ENCODE measurements at places on chromosomes 16 and 17.
A peak's percentile ranks its signal among the peaks of the same experiment; 100 is the strongest.

- no peak overlapping the region for H3K27ac ChIP-seq
- DNase-seq = peak; percentile 11
- no peaks in the 10 kb centered on the region for H3K36me3 ChIP-seq
Observed at GRCh38 chr17:19645734-19646201, 2.8 kb upstream of the ALDH3A2 start.

DNA sequence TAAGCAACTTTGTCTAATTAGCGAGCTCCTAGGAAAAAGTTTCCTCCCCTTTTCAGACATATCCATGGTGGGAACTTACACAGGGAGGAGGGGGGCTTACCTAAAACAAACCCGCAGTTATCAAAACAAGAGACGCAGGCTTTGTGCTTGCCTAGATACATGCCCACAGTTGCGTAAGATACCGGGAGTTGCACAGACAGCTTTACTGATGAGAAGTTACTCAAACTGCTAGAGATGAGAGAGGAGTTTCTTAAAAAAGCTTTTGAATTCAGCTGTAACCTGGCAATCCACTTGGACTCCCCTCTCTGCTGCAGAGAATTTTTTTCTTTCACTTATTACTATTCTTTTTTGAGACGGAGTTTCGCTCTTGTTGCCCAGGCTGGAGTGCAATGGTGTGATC, 6.8 kb upstream of the ZP2 start:
- DNase-seq = no peak
- no peak overlapping the region for H3K4me3 ChIP-seq
- no peaks in the 10 kb centered on the region for H3K4me1 ChIP-seq
- no peak overlapping the region for H3K27ac ChIP-seq

DNA sequence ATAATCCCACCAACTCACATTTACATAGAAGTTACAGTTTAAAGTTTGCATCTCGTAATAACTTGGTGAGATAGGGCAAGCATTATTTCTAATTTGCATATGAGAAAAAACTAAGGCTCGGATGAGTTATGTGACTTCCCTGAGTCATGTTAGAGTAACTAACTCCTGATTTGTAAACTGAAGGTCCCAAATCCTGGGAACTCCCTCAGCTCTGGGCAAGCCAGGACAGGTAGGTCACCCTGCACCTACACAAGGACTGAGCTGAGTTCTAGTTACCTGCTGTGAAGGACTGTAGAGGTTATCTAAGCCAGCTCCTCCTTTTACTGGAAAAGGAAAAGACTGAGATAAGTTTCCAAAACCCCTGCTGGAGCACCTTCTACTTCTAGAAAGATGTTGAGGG, 92.1 kb upstream of the HLF start:
- peaks cover 17% of the 10 kb centered on the region for H3K4me1 ChIP-seq
- H3K27me3 ChIP-seq = no peaks in the 10 kb centered on the region
- H3K4me3 ChIP-seq = no peak overlapping the region
- peaks cover 9% of the 10 kb centered on the region for H3K36me3 ChIP-seq
- H3K27ac ChIP-seq = no peak overlapping the region
- DNase-seq = no peak

GRCh38 chr16:28935924-28936783, 4.4 kb downstream of the CD19 start:
- H3K4me1 ChIP-seq = peaks cover 9% of the 10 kb centered on the region
- peaks cover 14% of the 10 kb centered on the region for H3K27me3 ChIP-seq
- peak; percentile 42 for DNase-seq

DNA sequence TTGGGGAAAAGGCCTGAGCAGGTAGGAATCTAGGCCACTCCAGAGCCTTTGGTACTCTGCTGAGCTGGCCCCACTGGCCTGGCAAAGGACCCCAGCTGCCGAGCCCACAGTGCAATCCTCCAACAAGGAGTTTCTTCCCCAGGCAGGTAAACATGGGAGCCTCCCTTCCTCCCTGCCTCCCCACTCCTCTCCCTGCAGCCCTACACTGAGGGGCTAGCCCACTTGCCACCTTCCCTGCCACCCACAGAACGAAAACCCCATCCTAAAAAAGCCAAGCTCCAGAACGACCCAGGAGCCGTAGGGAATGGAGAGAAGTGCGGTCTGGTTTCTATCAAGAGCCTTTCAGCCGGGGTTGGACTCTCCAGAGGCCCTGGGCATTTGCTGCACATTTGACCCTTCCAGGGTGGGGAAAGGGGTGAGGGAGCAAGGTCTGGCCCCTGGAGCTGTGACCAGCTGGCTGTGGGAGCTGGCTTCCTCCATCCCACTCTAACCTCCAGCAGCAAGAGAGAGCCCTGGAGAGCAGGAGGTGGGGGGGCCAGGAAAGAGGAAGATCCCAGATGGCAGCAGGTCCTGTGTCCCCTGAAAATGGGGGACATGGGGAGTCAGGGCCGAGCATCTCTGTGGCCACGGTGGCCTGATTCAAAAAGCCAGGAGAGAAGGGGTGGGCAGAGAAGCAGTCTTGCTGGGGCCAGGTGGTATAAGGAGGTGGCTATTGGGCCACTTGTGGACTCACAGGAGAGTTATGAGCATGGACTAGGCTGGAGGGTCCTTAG, 1.3 kb downstream of the HID1 start:
- H3K36me3 ChIP-seq = peaks cover 5% of the 10 kb centered on the region
- DNase-seq = no peak
- peaks cover 26% of the 10 kb centered on the region for H3K27me3 ChIP-seq
- no peak overlapping the region for H3K27ac ChIP-seq
- peaks cover 7% of the 10 kb centered on the region for H3K4me1 ChIP-seq
- H3K4me3 ChIP-seq = no peak overlapping the region

DNA sequence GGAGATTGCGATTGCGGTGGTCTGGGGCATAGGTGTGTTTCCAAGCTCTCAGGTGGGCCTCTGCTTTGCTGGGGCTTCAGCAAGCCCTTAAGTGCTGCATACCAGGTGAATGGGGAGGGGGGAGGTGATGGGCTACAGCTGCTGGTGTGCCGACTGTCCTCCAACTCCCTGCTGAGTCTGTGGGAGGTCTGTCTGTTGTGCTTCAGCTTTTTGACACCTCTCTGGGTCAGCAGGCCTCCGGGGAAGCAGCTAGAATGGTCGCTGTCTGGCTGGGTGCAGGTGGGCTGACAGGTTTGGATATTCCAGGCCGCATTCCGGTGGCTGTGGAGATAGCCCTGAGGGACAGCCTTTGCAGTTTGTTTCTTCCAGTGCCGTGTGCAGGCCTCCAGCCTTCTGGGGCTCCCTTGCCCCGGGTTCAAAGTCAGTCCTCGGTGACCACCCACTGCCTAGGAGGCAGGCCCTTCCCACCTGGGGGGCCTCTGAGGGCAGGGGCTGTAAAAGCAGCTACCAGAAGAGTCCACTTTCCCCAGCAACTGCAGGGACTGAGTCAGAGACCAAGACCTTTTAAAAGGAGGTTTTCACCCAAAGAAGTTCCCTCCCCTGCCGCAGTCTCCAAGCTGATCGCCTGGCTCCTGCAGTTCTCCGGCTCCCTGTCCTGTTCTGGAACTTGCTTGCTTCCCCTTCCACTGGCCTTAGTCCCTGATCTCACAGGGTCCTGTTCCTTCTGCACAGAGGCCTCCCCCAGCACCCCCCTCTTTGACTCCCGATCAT, 2.0 kb upstream of the TTYH2 start:
- H3K27me3 ChIP-seq = peaks cover 27% of the 10 kb centered on the region
- peaks cover 61% of the 10 kb centered on the region for H3K4me1 ChIP-seq
- no peak for DNase-seq
- H3K36me3 ChIP-seq = peaks cover 34% of the 10 kb centered on the region

DNA sequence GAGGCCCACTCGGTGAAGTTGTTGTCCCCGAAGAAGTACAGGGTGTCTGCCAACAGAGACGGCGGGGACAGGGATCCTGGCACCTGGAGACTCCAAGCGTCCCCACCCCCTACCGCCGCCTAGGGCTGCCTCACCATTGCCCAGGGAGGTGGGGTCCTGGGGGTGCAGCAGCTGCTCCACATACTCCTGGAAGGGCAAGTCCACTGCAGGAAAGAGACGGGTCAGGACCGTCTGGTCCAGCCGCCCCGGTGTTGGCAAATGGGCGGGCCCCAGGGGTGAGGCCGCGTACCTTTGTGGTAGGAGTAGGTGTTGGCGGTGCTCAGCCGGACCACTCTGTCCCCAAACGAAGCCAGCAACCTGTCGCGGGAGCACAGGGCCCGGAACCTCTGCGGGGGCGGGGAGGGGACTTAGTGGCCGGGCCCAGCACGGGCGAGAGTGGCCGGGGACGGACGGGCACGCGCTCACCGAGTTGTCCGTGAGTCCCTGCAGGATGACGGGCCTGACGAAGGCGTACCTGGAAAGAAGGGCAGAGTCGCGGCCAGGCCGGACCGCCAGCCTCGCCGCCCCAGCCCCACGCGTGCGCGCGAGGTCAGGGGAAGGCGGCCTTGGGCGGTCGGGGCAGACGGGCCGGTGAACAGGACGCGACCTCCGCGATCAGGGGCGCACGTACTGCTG, 601 bp downstream of the JMJD8 start:
- peaks cover 20% of the 10 kb centered on the region for H3K36me3 ChIP-seq
- no peak overlapping the region for H3K4me3 ChIP-seq

DNA sequence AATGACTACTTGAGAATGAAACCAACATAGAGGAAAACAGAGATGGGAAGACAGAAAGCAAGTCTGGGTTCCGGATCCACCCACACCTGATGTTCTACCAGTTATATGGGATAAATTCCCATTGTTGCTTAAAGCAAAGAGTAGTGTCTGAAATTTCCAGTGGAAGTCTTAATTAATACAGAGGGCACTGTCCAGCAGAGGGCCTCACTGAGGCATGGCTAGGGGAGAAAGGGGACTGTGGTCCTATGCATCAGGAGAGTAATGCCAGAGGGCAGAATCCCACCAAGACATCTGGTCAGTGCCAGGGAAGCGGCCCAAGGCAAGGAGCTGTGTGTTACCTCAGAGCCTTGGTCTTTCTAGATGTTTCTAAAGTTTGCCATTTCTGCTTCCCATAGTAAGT, 7.5 kb upstream of the UMOD start:
- no peak overlapping the region for H3K27ac ChIP-seq
- H3K4me1 ChIP-seq = no peaks in the 10 kb centered on the region
- H3K36me3 ChIP-seq = peaks cover 5% of the 10 kb centered on the region
- no peak overlapping the region for H3K4me3 ChIP-seq
- DNase-seq = no peak
- no peaks in the 10 kb centered on the region for H3K27me3 ChIP-seq

GRCh38 chr17:61280338-61280737, 119.3 kb upstream of the TBX2 start:
- peak overlapping the region; percentile 50 for H3K27ac ChIP-seq
- H3K36me3 ChIP-seq = peaks cover 6% of the 10 kb centered on the region
- no peak overlapping the region for H3K4me3 ChIP-seq
- H3K27me3 ChIP-seq = no peaks in the 10 kb centered on the region
- H3K4me1 ChIP-seq = peaks cover 64% of the 10 kb centered on the region

DNA sequence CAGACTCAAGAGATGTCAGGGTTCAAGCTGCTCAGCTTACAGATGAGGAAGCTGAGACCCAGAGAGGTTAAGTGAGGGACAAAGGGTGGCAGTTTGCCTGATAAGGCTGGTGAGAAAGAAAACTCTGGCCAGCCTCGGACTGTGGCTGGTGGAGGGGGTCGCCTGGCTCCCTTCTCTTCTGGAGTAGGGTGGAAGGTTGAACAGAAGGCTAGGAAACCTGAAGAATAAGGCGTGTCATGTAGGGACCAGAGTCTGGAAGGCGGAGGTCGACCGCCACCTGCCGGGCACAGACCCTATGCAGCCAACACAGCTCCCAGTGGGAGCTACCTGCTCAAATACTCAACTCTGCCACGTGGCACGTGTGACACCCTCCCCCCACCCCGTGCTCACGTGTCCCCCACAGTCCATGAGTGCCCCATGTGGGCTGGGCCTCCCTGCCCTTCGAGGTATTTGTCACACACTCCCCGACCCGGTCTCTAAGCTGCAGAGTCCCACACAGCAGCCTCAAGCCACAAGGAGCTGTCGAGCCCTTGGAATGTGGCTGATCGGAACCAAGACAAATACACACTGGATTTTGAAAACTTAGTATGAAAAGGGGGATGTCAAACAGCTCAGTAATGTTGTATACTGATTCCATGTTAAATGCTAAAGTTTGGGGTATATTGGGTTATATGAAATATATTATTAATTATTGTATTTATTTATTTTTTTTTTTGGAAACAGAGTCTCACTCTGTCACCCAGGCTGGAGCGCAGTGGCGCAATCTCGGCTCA, 11.8 kb downstream of the HID1 start:
- H3K4me1 ChIP-seq = peaks cover 15% of the 10 kb centered on the region
- DNase-seq = peak; percentile 18
- no peaks in the 10 kb centered on the region for H3K36me3 ChIP-seq
- peak overlapping the region; percentile 73 for H3K27ac ChIP-seq
- H3K4me3 ChIP-seq = no peak overlapping the region

DNA sequence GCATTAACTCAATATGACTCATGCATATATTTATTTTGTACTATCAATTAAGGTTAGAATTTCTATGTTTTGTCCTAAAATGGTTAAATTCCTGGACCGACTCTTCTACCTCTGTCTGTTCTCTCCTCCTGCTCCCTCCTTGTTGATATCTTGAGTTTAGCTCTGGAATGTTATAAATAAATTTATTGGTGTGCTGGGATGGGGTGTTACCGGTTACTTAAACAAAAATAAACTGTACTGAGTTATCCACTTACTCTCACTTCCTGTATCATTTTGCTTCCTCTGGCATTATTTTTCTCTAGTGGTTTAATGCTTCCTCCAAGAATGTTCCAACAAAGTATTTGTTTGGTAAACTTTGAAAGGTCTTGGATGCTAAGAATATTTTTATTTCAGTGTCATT, 120.1 kb downstream of the ABCA8 start:
- no peak overlapping the region for H3K27ac ChIP-seq
- DNase-seq = no peak
- peaks cover 5% of the 10 kb centered on the region for H3K27me3 ChIP-seq
- H3K4me3 ChIP-seq = no peak overlapping the region
- peaks cover 7% of the 10 kb centered on the region for H3K36me3 ChIP-seq

GRCh38 chr16:83494459-83494858, 313.3 kb upstream of the HSBP1 start:
- H3K27me3 ChIP-seq = no peaks in the 10 kb centered on the region
- H3K36me3 ChIP-seq = peaks cover 6% of the 10 kb centered on the region
- H3K27ac ChIP-seq = no peak overlapping the region
- no peak overlapping the region for H3K4me3 ChIP-seq
- DNase-seq = no peak

Data from HFFc6 (cell line).